ENCODE measurements at places on chromosomes 5 and 9.

- DNase-seq = no peak
Measured at GRCh38 chr9:17970277-17970676, 391.4 kb downstream of the SH3GL2 start.

DNA sequence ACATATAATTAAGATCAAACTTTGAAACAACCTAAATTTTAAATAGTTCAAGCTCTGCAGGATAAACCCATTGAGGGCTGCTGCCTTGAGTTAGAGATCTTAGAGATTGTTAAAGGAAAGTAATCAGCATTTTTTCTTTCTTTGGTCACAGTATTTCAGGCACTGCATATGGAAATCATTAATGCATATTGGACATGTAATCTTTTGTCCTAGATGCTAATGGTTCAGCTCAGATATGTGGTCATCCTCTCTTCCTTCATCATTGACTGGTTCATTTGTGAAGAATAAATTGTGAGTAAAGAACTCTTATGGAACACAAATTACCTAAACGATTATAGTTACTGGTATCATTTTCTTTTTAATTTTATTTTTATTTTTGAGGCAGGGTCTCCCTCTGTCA lies 82.0 kb upstream of the PRLR start:
- DNase-seq = no peak

DNA sequence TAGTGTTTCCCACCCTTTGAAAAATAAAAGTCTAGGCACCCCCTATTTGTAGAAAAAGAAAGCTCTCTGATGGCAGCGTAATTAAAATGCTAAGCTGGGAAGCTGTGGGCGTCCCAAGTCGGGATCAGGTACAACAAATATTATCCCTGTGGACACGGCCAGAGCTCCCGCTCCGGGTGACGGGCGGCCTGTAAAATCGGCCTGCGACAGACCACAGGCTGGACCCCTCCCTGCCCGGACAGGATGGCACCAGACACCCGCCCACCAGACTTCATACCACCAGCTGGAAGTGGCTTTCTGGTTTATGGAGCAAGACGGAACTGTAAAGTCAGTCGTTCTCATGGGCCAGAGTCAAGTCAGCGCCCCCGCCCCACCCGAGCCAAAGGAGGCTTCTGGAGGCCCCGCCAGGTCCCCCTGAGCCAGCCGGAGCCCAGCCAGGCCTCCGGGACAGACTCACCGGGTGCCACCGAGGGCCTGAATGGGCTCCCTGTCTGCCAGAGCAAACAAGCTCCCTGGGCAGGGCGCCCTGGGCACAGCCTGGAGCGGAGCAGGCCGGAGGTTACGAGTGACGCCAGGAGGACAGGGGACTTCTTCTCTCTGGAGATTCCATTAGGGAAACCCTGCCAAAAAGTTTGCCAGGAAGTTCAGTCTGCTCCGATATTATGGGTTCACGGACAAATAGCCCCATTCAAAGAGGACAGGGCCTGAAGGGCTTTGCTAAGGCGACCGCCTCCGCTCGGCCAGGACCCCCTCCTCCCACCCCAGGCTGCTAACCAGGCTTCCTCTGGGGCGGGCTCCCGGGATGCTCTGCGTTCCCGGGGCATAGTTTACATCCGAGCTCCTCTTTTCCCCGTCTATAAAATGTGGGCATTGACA lies 173.7 kb downstream of the ERCC6L2 start:
- no peak for DNase-seq

DNA sequence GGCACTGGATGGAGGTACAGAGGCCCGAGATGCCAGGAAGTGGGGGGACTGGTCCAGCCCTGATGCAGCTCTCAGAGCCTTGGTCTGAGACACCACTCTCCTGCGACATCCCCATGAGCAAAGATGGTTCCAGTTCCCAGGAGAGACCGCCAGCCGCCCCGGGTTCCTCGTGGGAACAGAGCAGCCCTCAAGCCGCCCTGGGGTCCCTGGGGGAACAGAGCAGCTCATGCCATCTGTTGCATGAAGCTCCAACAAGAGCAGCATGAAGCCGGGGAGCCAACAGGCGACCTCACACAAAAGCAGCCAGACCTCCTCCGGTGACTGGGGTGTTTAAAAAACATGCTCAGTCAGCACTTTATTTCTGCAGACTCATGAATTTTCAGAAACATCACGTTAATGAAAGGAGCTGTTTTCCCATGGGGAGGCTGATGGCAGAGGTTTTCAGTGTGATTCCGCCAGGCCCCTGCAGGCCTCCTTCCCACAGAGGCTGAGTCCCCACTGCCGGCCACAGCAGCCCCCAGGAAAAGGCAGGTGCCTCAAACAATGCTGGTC lies 6.2 kb downstream of the SLC6A18 start:
- DNase-seq = no peak

GRCh38 chr5:139287890-139288635 lies 5.5 kb upstream of the MATR3 start:
- no peak for DNase-seq

DNA sequence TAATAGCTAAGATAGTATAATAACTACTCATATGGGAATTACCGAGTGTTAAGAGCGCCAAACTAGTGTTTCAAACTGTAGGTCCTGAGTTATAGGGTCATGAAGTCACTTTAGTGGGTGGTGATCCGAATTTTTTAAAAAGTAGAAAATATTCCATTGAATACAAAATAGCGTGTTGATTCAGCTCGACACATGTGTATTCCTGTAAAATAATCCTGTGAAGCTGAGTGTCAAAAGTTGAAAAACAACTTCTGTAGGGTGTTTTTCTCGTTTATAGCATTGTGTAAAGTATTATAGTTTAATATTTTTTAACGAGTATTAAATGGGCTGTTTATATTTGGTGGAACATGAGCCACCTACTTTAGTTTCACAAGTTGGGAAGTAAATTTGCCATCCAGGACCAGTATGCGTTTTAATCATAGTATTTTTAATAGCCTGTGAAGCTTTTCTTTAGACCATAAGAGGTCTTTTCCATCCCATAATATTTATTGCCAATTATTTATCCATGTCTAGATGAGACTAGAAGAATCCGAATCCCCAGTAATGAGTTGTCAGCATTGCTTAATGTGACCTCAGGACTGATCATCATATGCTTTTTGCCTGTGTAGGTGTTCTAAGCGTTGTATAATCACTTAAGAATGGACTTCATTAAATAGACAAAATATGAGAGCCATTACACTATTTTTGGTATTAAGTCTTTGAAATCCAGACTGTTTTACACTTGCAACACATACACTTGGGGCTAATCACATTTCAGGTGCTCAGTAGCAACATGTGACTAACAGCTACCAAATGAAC lies 84.1 kb downstream of the PTPDC1 start:
- DNase-seq = no peak

- DNase-seq = no peak
Measured at GRCh38 chr5:156694598-156694997, 155.5 kb upstream of the PPP1R2B start.

DNA sequence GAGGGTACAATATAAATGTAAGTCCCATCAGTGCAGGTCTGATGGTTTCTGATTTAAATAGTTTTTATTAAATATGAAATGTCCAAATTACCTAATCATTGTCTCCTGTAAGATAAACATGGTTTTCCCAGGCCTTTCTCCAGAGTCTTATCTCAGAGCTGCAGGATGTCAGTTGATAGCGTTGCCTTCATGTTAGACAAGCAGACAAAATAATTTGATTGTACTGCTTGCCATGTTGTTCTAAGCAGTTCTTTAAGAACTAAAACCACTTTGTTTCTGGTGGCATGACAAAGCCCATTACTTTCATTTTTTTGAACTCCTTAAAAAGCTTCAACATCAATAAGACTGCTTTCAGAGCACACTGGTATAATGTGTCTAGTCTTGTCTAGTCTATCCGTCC lies 1073.5 kb downstream of the MAT2B start:
- no peak for DNase-seq

- no peak for DNase-seq
Measured at GRCh38 chr9:125847735-125848134, 100.6 kb downstream of the PBX3 start.

DNA sequence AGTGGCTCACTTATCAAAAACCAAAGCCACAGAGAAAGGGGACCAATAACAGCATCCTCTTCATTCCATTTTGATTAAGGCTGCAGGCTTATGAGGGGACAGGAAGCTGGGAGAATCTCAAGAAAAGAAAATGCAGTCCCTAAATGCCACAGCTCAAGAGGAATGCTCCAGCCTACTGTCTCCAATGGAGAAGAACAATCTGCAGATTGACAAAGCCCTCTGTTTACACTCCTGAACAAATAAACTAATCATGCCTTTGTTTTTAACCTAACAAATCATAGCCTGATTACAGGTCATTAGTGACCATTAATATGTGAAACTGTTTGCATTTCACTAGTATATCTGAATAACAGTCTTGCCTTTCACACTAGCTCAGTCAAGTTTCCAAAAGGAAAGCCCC lies 26.5 kb downstream of the PPP2R2B start:
- DNase-seq = no peak

DNA sequence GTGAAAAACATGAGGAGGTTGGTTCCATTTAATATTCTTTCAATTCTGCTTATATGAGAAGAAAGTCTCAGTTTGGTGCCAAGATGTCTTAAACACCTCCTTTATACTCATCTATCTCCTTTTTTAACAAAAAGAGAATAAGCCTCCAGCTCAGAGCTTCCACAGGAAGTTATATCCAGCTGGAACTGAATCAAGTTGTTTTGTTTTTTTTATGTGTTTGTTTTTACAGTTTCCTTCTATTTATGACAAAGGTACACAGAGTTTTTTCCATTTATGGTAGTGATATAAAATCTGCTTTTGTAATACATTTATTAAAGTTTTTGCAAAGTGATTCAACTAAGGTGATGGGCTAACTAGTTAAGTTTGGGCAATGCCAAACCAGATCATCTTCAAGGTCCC lies 10.4 kb downstream of the SPARC start:
- no peak for DNase-seq

DNA sequence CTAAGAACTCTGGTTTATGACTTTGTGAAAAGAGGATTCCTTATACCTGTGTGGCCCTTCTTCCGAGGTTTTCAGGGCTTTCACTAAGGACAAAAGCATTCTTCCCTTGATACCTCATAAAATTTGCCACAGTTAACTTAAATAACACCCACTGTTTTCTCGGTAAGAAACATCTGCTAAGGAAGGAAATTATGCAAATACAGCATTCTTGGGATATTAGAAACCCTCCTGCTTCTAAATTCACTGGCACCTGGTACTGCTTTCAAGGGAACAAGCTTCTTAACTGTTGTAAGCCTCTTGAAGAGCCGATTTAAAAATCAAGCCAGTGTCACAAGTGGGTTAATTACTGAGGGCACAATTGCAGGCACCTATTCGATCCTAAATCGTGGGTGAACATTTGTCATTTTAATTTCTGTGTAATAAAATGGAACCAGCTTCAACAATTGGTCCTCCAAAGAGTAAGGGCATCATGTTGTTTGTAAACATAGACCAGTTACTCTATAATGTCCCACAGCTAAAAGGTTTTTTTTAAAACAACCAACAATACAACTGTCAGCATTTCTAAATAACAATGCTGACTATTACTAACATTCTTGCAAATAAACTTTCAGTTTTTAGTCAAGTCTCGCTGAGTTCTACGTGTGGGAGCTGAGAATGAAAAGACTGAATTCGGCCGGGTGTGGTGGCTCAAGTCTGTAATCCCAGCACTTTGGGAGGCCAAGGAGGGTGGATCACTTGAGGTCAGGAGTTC lies 26.6 kb downstream of the AK3 start:
- no peak for DNase-seq

- DNase-seq = no peak
Measured at GRCh38 chr5:89265511-89266179, 382.7 kb upstream of the MEF2C start.

- no peak for DNase-seq
Measured at GRCh38 chr9:70259512-70259802, 679 bp downstream of the SMC5 start.

- DNase-seq = no peak
Measured at GRCh38 chr5:112696786-112697185, 40.9 kb upstream of the APC start.

DNA sequence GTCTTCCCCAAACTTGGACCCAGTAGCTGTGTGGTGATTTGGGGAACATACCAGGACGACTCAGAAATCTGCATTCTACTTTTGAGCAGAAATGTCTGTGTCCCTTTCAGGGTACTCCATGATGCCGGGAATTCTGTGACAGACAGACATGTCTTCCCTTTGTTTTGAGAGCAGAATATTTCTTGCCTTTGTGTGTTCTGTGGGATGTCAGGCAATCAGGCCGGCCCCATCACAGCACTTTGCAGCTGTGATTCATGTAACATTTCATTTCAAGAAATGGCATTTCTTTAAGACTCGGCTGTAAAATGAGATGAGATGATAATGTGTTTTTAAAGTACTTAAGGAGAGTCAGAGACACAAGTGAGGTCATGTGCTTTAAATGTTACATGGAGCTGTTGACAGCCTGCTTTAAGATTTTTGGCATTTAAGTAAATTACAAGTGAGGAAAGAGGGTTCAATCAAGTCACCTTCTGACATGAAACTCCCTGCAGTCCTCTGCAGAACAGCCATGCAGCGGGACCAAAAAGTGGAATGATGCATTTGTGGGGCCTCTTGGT lies 98.7 kb downstream of the SLC28A3 start:
- DNase-seq = no peak

DNA sequence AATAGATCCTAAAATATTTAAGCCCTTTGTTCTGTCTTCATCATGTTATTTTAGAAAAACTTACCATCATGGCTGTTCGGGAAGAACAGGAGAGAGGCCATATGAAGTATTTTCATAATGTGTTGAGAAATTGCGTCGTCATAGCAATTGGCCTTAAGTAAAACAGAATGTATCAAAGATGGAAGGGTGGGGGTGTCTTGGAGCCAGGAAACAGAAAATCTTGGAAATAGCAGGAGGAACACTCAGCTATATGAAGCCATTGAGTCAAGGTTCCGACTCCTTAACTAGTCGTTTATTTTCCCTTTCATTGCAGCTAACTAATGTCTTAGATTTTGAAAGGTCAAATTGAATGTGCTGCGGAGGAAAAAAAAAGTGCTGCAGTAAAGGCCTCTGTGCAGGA lies 1.3 kb downstream of the SPTAN1 start:
- no peak for DNase-seq

DNA sequence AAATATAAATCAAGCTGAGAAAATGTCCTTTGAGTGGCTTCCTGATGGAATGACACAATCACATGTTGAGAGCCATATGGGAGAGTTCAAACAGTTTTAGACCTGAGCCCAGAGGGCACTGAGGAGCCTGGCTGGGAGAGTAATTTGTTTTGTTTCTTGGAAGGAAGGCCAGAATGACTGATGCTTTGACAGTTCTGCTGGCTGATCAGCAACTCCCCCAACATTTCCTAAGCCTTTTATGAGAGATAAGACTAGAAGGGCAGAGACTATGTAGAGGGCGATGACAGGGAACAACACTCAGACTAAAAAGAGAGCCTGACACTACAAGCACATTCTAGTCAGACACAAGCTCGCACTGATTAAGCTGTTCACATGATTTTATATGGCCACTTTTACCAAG lies 169.2 kb downstream of the COX7C start:
- no peak for DNase-seq
